Type B pancreatic cell (in vitro differentiated cells): ENCODE measurements at places on chromosomes 5 and 9.

DNA sequence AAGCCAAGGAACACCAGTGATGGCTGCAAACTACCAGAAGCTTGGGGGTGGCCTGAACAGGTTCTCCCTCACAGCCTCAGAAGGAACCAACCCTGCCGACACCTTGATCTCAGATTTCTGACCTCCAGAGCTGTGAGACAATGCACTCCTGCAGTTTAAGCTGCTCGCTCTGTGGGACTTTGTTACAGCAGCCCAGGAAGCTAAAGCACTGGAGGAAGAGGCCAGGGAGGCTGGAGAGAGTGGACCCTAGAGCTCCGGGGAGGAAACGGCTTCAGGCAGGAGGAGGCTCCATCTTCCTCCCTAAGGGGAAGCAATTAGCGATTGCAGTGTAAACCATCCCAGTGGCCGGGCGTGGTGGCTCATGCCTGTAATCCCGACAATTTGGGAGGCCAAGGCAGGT lies 25.1 kb downstream of the BARX1 start:
- DNase-seq, result no peak

DNA sequence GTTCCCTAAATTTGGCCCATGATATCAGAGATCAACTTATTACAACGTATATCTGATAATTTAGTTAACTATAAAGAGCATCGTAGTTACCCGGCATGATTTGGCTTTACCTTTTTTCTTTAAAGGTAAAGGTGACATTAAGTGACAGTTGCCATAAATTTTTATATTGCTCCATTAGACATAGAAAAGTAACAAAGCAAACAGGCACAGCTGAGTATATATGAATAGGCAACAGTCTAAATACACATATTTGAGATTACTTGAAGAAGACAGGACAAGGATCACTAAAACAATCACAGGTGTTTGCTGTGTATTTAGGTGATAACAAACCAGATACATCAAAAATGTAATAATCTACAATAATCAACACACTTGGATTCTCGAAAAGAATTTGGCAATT lies 34.8 kb downstream of the RFX3 start:
- DNase-seq, result no peak

- no peak for DNase-seq
These were observed 165.9 kb downstream of the SMC2 start for GRCh38 chr9:104260004-104260403.

DNA sequence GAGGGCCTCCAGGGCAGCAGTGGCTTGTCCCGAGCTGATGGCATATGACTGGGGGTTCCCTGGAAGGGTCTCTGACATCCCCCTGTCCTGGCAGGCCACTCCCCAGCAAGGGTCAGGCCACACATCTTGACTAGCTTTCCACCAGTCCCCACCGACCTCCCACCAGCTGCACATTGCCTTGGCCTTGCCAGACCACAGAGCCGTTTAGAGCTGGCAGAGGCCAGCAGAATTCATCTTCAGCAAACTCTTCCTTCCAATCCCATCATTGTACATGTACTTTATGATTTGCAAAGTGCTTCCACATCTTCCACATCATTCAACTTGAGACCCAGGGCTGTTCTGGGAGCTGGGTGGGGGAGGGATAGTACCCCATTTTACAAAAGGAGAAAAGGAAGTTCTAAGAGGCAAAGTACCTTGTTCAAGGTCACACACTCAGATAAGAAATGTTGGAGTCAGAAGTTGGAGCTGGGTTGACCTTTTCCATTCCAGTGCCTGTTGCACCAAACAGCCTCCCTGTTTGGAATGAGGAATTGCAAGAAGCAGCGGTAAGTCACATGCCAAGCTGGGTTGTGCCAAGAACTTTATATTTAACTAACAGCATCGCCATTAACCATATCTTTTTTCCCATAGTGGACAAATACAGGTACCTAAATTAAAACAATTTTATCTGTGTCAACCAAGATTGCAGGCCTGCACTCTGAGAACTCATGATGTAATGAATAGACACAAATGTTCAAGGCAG lies 25.8 kb upstream of the COL15A1 start:
- no peak for DNase-seq

- no peak for DNase-seq
These were observed 77.9 kb downstream of the SLCO4C1 start for GRCh38 chr5:102218159-102218558.

DNA sequence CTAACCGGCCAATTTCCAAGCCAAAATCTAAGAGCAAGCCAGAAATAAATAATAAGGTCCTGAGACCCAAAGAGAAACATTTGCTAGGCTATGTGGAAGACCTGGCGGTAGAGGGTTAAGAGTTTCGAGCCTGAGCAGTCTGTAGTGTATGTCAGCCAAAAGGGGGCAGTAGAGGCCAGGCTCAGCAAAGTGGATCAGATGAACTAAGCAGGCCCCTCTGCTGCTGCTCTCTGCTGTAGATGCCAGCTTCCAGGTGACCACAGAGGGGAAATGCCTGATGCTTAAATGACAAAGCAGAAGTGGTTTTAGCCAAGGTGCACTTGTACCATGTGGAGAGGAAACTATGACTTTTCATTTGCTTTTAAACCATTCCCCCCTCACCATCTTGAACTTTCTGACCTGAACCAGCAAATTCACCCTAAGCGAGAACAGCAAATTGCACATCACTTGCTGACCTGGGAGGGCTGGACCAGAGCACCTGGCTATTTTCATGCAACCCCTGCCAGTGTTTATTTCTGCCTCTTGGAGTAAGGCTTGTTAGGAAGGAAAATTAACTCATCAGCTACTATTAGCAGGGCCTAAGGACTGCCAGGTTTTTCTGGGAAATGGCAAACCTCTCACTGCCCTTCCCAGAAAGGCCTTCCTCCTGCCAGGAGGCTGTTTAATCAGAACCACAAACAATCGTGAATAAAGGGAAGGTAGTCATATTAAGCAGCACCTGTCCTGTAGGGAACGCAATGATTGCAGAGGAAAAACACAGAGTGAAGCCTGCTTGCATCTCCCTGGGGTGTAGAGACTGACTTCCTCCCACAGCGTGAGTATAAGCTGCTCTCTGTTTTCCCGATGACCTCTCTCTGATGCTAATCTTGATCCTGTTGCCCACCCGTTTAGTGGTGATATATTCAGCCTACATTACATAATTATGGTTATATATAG lies 818.2 kb downstream of the TLR4 start:
- DNase-seq, result no peak

GRCh38 chr5:71887680-71888079 lies 168.6 kb downstream of the CARTPT start:
- DNase-seq, result no peak

DNA sequence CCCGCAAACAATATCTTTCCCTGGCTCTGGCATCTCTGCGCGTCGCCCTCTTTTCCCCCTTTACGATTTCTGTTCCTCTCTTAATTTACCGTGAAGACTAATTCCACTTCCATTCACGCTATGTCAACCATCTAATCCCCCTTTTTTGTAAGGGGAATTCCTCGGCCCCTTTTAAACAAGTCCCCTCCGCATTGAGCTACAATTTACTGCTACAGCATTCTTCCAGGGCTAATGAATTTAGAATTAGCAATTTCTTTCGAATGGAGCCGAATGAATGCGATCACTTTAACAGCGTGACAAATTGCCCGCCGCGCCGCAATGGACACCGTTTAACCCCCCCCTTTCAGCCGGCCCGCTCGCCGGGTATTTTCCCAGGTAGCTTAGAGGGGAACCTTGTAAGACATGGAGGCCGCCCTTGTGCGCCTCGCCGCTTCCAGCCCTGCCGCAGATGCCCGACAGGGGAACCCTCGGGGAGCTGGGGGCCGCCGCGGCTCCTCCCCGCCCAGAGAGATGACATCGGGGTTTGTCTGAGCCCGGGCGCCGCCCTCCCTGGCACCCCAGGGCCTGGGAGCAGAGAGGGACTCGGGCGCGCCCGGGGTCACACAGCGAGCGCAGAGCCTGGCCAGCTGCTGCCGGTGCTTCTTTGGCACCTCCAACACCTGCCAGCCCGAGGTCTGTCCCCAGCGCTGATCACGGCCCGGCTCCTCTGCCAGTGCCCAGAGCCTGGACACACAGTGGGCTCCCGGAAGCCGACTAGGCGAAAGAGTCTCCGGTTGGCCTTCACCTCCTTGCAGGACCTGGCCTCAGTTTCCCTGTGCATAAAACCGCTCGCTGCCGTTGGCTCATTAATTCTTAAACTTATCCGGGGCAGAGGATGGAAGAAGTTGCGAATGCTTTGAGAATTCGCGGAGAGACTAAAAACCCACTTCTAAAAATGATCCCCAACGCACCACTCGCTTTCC lies 1.3 kb downstream of the PRDM12 start:
- DNase-seq, result no peak

GRCh38 chr5:9188956-9189355 lies 356.9 kb downstream of the SEMA5A start:
- DNase-seq, result no peak

DNA sequence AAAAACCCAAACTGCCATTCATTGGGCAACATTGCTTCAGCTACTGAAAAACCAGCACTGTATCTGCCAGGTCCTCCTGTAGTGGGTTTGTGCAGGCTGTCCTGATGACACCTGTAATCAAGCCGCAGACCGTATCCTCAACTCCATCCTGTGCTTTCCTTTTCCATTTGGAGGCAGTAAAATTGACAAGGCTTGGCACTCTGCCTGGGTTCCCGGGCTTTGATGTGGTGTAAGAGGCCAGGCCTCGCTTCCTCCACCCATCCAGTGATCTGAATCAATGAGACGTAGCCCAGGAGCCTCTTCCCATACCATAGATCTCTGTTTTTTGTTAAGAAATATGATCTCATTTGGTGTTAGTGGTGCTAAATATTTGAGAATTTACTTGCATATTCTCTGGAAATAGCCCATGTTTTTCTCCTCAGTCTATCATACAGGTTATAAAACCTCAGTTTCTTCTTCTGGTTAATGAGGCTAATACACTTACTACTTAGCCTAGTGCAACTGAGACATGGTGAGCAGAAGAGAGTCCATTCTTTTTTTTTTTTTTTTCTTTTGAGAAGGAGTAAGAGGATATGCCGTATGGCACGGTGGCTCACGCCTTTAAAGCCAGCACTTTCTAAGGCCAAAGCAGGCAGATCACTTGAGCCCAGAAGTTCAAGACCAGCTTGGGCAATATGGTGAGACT lies 34.8 kb downstream of the LSM11 start:
- DNase-seq, result no peak

DNA sequence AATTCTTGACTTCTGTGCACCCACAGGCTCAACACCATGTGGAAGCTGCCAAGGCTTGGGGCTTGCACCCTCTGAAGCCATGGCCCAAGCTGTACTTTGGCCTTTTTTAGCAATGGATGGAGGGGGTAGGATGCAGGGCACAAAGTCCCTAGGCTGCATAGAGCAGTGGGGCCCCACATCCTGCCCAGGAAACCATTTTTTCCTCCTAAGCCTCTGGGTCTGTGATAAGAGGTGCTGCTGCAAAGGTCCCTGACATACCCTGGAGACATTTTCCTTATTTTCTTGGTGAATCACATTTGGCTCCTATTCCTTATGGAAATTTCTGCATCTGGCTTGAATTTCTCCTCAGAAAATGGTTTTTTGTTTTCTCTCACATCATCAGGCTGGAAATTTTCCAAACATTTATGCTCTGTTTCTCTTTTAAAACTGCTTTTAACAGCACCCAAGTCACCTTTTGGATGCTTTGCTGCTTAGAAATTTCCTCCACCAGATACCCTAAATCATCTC lies 482.7 kb upstream of the TLE4 start:
- no peak for DNase-seq

DNA sequence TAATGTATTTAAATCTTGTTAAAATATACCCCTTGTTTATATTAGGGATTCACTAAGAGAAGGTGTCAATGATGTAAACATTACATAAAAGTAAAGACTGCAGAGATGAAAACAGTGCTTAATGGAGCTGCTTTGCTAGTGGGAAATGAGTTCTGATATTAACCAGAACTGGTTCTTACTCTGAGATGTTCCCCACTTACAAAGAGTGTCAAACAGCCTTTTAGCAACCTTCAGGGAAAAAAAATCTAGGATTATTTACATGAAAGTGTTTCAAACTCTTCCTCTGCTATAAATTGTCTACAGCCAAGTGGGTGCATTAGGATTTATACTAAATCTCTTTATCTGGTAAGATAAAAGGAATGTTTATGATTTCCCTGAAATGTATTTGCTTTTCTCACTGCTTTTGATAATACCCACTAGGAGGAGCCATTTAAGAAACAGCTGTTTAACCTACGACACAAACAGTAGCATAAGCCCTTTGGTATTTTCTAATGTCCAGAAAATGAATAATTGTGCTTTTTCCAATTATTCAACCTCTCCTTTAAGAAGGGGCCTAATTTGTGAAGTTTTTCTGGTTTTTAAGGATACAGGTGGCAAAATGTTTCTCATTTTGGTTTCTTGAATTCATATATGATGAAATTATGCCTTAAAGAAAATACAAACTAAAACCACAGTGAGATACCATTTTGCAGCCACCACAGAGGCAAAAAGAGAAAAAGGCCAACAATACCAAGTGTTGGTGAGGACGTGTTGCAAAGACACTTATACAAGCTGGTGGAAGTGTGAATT lies 186.3 kb downstream of the TLE4 start:
- no peak for DNase-seq

DNA sequence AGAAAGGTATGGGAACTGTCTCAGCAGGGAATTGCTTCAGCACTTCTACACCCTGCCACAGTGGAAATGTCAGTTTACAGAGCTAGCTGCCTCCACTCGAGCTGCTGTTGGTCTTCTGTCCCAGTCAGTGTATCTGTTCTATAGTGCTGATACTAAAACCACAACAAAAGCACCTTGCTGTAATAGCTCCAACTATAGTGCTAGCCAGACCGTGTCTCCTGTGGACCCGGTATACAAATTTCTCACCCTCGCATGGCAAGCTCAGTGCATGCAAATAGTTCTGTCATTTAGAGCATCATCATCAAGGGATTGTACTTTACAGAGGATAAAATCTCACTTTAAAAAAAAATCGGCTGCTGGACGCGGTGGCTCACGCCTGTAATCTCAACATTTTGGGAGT lies 51.5 kb upstream of the IQGAP2 start:
- no peak for DNase-seq

DNA sequence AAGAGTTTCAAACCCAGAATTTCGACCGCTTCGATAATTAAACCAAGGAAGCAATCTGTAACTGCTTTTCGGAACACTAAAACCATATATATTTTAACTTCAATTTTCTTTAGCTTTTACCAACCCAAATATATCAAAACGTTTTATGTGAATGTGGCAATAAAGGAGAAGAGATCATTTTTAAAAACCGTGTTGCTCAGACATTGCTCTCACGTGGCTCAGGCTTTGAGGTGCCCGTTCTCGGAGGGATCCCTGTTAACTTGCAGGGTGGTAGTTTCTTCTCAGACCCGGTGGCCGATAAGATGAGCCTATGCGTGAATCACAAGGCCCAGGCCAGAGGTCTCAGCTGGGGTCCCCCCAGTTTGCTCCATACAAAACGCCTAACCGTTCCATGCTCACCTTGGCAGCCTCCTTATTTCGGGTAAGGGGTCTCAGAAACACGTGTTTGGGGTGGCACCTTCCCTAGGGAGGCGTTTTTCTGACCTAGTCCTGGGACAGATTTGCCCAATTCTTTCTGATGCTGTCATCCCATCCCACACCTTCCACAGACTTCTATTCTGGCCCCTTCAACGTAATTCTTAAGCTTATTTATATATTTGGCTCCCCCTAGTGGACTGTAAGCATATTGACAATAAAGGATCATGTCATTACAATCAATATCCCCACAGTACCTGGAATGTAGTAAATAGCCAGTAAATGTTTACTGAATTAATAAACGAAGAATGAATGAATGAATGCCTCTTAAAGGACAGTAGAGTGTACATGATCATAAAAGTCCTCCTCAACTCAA lies 48.1 kb downstream of the THBS4 start:
- no peak for DNase-seq
